ENCODE measurements at places on chromosomes 6 and 20.

DNA sequence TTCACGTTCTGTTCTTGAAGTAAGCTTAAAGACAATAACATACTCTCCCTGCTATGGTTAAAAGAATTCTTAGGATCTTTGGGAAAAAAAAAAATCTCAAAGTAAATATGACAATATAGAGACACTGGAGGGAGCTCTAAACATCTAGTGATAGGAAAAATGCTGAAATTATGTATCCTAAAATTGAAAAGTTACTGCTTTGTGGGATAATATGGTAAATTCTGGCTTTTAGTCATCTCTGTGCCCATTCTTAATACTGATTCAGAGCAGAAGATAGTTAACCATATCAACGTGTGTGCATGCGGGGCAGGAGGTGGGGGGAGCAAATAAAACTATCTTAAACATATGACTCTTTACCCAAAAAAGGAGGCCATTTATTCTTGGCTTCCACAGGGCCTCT lies 165.4 kb downstream of the GMPR start:
- DNase-seq = no peak

- no peak for DNase-seq
Measured at GRCh38 chr6:57205550-57206328, 16.4 kb downstream of the RAB23 start.

DNA sequence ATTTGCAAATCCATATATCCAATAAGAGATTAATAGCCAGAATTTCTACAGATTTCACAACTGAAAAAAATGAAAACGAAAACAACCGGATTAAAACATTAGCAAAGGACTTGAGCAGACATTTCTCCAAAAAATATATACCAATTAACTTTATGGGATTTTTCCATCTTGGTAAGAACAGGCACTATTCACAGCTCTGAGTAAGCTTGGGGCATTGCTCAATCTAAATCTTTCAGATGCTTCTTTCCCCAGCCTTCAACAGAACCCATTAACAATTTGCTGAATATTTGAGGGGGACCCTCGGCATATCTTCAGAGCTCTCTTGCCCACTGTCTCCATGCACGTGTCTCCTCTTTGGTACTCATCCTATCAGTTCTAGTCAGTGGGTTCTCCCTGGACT lies 111.7 kb upstream of the CD93 start:
- no peak for DNase-seq

- no peak for DNase-seq
Measured at GRCh38 chr6:10406556-10406955, 8.3 kb downstream of the TFAP2A start.

DNA sequence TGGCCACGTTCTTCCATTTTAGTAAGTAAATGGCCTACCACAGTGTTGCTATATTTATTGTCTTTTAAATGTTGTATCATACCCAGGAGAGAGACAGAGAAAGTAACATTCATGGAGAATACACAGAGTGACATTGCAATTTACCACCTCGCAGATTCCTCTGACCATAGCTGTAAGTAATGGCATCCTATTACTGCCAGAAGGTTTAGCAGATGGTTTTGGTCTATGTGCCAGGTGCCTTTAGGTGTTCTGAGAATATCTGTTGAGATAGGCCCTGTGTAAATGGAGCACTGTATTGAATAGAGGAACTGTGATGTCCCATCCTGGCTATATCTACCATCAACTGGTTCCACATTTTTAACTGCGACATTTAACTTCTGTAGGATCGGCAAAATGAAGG lies 559.6 kb downstream of the KIF16B start:
- no peak for DNase-seq
